HS-27A (cell line): ENCODE measurements at places on chromosomes 5 and 9.

GRCh38 chr9:19488721-19489120 is 79.9 kb downstream of the ACER2 start:
- no peak for DNase-seq

- no peak for DNase-seq
Observed at GRCh38 chr9:125929846-125930245, 182.7 kb downstream of the PBX3 start.

DNA sequence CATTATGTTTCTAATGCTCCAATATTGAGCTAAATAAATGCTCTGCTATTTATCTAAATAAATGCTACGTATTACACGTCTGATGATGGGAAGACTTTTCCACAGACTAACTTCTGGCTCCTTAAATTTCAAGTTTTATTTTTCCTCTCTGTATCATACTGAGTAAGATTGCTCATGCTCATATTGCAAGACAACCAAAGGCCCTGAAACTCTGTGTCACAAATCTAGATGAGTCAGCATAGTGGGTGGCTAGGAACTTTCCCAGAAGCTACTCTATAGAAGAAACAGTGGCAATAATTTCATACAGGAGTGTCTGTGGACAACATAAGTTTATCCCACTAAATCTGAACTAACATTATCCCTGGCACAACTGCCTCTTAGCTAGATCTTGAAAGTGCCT is 53.0 kb upstream of the RFX3 start:
- no peak for DNase-seq

GRCh38 chr9:4424891-4425290 is 65.4 kb upstream of the SLC1A1 start:
- DNase-seq: no peak

GRCh38 chr9:13992138-13993088 is 321.5 kb downstream of the NFIB start:
- no peak for DNase-seq

DNA sequence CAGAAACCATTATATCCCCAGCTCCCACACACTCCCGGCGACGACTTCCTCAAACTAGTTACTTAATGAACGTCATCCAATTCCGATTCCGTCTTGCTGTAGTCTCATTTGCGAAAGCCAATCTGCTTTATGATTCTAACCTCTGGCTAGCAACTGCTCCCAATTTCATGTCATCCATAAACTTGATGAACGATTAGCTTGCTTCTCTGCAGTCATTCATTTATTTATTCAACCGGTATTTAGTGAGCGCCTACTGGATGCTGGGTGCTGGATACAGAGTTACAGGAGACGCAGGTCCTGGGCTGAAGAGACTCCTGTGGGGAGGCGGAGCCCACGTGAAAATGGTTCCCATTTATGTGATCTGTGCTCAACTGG is 46.2 kb downstream of the TSPAN17 start:
- DNase-seq: no peak

GRCh38 chr9:135933114-135933513 is 25.8 kb upstream of the CAMSAP1 start:
- DNase-seq: no peak

DNA sequence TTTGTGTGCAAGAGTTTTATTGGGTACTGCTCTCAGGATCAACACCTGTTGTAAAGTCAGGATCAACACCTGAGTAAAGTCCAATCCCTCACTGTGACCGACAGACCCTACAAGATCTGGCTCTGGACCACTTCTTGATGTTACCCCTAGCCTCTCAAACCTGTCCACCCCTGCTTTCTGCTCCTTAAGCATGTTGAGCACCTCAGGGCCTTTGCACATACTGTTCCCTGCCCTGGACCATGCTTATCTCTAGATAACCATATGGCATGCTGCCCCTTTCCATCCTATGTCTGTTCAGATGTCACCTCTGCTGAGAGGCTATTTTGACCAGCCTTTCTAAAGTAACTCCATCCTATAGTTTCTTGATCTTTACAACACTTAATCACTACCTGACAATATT is 269.6 kb downstream of the SMARCA2 start:
- DNase-seq: no peak

- DNase-seq: no peak
Observed at GRCh38 chr5:174188295-174188694, 142.8 kb downstream of the NSG2 start.

DNA sequence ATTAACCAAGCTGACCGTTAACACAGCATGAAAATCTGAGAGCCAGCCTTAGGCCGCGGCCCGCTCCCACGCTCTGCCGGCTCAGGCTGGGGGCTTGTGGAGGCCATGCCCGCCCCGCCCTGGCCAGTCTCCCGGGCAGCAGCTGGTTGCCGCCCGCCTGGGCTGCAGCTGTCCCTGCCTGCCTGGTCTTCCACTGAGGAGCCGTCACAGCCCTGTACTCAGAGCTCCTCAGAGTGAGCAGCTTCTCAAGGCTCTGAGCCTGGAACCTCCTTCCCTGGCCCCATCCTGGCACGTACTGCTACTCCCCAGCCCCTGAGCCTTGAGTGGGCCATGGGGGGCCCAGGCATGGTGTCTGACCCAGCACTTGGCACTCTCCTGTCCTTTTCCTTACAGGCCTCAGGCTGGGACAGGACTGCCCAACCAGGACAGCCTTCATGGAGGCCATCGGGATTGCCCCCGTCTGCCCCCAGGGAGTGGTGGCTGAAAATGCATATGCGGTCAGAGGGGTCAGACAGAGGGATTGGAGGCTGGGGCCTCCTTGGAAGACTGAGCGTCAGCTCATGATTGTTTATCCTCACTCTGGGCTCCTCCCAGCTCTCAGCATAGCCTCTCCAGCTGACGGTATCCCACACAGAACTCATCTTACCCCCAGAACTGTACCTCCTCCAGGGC is 11.9 kb downstream of the FGFR4 start:
- DNase-seq: no peak

DNA sequence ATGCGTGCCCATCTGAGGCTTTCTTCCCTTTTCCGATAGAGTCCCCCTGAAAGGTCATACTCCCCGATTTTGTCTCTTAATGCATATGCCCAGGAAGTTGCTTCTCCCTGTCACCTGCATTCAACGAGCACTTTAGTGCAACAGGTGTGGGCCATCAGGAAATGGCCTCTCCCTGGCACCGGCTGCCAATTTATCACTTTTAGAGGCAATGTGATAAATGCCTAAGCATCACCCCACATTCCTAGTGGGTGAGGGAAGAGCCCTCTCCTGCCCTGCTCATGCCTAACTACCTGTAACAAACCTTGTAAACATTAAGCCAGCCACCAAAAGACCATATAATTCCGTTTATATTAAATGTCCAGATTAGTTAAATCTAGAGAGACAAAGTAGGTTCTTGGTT is 1.1 kb upstream of the SNAPC3 start:
- DNase-seq: no peak

DNA sequence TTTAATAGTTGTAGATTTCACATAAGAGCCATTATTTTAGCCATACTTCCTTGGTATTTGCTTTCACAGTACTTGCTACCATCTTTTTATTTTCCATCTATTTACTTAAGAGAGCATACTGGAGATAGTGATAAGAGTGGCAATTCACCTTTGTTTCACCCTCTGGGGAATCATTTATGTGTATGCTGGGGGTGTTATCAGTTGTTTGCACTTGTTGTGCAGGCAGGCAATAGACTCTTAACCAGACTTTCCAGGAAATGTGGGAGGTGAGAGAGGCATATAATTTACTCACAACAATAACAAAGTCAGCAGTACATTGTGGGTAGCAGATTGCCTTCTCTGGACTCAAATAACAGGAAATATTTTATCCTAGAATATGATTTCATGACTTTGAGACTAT is 1018.3 kb downstream of the CDH12 start:
- no peak for DNase-seq

DNA sequence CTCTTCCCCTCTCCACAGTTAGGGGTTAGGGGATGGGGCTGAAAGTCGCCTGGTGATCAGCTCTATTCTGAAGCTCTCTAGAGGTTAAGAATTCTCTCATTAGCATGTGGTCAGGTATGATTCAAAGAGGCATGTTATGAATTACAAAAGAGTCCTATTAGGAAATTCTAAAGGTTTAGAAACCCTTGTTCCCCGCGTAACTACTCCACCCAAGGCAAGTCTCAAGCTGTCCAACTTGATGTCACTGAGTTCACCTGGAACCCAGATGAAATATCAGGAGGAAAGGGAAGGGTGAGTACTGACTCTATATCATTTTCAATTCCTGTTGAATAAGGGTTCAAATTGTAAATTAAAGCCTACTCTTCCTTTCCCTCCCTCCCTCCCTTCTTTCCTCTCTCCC is 18.1 kb upstream of the RNF145 start:
- DNase-seq: no peak

DNA sequence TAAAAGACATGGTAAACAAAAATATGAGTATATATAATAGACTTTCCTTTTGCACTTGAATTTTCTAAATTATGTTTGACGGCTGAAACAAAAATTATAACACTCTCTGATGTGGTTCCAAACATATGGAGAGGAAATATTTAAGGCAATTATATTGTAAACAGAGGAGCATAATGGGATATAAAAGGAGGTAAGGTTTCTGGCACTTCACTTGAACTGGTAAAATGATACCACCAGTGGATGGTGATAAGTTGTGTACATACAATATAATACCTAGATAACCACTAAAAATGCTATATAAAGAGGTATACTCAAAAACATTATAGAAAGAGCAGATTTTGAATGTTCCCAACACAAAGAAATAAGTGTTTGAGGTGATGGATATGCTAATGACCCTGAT is 192.9 kb upstream of the RAD23B start:
- no peak for DNase-seq

DNA sequence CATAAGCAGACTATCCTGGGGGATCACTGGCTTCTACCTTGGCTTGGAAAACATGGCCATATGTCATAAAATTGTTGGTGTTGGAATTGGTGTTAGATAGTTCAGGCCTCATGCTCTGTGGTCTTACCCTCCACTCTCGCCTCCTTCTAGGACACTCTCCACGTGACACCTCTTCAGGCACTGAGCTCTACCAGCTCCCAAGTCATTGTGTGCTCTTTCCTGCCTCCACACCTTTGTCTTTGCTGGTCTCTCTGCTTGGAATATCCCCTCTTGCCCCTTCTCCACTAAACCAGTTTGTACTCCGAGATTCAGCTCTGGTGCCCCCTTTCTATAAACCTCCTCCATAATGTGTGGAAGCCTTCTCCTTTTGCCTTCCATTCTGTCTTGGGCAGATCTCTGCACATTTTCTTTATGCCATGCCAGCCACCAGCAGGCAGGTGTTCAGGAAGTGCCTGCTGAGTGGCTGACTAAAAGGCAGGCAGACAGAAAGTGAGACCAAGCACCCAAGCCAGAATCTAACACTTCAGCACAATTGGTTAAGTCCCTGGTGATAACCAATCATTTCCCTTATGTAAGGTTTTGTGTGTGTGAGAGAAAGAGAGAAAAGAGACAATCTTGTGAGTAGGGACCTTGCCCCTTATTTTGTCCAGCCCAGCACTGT is 37.7 kb downstream of the SAR1B start:
- no peak for DNase-seq

DNA sequence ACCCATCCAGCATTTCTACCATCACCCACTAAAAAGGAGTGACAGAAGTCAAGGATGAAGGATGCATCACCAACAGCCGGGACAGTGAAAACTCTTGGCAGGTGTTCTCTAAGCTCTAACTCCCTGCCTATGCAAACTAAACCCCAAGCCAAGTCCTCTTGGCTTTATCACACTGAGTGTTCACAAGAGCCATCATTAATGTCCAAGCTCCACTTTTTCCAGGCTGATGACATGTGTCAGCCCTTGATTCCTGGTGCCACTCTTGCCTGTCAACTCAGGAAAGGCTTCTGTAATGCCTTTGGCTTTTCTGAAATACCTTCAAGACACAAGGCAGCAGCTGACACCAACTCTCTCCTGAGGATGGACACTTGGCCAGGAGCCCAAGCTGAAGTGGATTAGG is 86.9 kb downstream of the NR6A1 start:
- no peak for DNase-seq

- peak; percentile 59 for DNase-seq
Observed at GRCh38 chr5:125277494-125278154, 531.2 kb upstream of the ZNF608 start.

DNA sequence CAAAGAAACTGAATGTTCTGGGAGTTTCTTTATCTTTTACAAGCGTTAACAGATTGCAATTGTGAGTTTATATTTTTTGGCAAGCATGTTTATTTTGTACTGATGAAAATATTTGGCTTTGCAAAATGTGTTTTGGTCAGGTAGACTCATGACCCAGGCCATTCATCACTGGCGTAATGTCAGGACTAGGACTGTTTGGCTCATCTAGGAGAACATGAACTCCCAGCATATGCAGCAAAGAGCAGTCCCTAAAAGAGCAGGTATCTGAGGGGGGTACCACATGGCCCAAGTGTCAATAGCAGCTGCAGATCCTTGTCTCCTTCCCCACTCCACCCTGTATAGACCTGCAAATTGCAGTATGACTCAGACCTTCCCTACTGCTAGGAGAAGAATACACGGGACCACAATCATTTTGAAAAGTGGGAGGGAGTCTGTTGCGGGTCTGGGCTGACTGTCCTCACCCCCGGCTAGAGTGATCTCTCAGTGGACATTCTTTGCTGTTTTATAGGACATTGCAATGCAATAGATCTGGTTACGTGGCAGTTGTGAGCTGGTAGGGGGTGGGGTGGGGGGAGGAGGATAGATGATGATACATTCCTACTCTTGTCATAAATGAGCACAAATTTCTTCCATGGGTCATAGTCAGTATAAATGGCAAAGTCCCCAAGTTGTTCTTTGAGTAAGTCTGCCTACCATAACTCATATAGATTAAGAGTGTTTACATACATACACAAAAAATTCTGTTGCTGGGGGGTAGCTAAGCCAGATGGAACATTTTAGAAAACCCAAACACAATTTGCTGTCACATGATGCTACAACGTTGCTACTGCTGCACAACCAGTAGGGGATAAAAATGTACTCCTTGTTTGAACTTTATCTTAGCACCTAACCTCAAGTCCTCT is 20.8 kb upstream of the SNCAIP start:
- no peak for DNase-seq

GRCh38 chr5:72860499-72860898 is 44.0 kb downstream of the TNPO1 start:
- no peak for DNase-seq

DNA sequence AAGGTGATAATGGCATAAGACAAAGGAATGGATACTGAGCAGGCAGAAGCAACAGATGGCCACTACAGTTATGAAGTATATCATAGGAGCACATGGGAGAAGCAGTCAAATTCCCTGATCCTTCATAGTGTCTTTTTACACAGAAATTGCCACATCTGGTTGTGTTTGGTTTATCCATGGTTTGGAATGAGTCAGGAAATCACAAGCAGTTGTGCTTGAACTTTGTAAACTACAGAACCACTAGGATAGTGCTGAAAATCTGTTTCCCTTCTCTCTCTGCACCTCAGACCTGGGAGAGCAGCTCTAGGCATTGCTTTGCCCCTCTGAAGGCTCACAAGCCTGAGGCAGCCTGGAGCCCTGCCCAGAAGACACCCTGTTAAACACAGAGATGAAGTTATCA is 134.0 kb downstream of the DMRT2 start:
- no peak for DNase-seq
